ENCODE measurements at places on chromosomes 6 and 20. TPM values are rescaled to one million over a fixed set of nuclear protein-coding genes. Genes with fewer than 3 reads are reported as not detected.

The SIRPD gene
- total RNA-seq, result not detected

The PTCRA gene
- not detected for total RNA-seq

The ZNF165 gene
- 0.24 TPM for total RNA-seq

The CEP43 gene
- total RNA-seq, result 8.9 TPM

The CDH4 gene
- 0.06 TPM for total RNA-seq

- no peak for DNase-seq
These were observed 2.2 kb downstream of the TNF start for GRCh38 chr6:31577579-31577966.

- no peak for DNase-seq
These were observed 125.1 kb upstream of the QKI start for GRCh38 chr6:163289447-163289846.

DNA sequence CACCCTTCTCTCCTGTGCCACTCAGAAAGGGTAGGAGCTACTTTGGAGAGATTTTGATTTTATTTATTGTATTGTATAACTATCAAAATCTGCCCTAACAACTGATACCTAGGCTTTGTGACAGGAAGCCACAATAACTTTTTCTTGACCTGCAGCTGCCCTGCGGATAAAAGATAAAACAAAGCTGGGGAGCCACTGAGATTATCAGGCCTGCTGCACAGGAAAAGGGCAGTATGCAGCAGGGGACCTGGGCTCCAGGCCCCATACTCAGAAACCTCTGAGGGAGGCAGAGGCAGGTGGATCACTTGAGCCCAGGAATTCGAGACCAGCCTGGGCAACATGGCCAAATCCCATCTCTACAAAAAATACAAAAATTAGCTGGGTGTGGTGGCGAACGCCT is 980 bp upstream of the SNX21 start:
- no peak for DNase-seq

DNA sequence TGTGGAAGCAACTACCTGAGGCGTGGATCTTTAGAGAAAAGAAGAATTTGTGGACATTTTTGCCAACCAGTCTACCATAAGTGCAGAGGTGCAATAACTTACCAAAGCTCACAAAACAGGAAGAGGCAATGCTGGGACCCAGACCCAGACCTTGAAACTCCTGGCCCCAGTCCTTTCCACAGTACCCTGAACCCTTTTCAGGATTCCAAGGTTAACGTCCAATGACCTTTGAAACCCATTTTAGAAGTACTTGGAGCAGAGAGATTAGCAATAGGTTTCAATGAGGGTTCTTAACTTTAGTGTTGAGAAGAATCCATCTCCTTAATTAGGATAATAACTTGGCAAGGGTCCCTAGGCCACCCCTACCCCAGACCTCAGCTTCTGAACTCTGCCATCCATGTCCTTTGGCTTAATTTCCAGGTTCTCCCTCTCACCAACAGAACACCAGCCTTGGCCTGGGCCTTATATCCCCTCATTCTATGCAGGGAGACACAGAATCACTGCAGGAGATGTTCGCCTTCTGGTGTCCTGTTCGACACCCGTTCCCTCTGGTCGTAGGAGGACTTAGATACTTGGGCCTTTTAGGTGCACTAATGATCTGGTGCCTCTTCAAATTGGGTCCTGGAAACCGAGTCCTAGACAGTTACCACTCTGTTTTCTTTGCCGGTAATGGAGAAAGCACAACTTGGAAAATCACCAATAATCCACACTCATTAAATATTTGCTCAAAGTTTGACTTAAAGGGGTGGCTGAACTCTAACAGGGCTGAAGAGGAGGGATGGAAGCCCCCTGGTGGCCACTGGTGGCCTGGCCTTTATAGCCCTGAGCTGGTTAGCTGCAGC is 40.6 kb downstream of the ISM1 start:
- DNase-seq, result peak; percentile 61

- DNase-seq, result no peak
These were observed 29.7 kb downstream of the ZNF831 start for GRCh38 chr20:59193325-59193724.

DNA sequence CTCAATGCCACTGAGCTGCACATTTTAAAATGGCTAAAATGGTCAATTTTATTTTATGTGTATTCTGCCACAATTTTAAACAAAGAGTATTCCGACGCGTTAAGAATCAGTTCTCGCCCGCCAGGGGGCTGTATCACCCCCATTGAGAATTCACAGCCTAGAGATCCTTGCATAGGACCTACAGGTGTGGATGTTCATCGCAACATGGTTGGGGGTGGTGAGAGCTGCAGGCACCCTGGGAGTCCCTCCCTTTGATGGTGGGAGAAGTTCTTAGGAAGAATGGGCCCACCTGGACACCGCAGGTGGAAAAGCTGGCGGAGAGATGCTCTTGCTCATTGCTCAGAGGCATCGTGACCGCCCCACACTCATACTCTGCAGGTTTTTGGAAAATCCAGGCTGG is 63.5 kb downstream of the SLC2A10 start:
- DNase-seq, result no peak

DNA sequence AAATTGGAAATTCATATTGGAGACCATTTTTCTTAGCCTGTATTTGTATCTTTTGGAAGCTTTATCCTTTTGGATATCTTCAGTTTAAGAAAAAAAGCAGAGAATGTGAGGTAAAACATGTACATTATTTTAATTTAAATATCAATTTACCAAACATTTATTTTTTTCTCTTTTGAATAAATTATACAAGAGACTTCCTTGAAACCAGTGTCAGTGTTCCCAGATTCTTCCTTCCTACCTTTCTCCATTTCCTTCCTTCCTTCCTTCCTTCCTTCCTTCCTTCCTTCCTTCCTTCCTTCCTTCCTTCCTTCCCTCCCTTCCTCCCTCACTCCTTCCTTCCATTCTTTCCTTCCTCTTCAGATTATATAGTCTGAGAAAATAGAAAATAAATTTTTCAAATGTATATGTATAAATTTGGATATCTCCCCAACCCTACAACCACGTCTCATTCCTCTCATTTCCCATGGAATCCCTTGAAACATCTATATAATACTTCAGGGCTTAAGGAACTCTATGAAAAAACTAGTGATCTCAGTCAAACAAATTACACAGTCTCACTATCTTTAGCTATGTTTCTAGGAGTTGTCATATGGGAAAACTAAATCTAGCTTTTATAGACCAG is 528.4 kb downstream of the GRIK2 start:
- DNase-seq, result no peak

DNA sequence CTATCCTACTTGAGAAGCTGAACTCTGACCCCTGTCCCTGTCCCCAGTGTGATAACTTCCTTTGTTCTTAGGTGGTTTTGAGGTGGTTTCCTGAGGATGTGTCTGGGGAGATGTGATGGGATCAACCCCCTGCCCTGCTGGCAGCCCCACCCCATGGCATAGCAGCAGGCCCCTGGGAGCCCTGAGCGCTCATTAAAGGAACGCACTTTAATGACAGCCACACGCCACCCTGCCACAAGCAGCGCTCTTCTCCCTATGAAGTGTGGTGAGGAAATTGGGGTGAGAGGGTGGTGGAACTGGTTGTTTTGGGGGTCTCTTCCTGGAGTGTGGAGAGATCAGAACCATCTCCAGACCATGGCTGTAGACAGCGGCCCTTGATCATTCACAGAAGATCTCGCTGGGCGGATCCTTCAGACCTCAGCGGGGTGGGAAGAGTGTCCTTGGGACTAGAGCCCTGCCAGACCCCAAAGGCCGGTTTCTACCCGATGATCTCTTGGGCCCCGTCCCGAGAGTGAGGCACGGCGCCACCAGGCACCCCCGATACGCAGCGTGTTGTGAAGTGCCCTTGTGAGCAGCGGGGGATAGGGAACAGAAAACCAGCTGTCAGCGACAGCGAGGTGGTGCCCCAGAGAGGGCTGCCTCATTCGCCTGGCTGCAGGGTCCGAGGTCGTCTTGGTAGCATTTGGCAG is 45.4 kb downstream of the SYNJ2 start:
- DNase-seq, result peak; percentile 28

GRCh38 chr6:5619249-5619648 is 357.9 kb downstream of the FARS2 start:
- no peak for DNase-seq

DNA sequence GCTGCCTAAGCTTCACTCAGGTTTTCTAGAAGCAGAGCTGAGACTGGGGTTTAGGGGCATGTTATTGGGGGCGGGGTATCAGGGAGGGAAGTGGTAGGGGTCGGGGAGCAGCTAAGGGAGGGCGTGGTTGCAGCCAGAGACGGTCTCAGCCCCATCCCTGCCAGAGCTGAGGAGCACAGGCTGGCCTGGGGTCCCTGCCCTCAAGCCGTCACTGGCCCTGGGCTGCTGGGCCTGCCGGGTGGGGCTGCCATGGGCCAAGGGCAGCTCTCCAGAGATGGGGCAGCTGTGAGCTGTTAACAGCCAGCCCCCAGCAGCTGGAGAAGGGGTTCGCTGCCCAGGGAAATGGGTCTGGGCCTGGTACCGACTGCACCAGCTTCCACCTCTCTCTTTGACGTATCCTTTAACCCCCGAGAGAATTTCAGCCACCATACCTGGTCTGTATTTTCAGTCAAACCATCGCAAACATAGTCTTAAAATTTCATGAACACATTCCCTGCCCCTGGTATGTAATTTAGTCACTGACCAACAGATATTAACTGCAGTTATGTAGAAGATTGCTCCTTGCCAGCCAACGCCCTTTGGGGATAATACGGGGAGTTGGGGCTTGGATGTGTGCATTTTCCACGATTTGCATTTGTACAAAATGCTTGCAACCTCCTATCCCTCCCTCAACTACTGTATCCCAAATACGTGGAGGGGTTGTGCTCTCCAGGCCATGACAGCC is 253.4 kb downstream of the TAF4 start:
- no peak for DNase-seq

DNA sequence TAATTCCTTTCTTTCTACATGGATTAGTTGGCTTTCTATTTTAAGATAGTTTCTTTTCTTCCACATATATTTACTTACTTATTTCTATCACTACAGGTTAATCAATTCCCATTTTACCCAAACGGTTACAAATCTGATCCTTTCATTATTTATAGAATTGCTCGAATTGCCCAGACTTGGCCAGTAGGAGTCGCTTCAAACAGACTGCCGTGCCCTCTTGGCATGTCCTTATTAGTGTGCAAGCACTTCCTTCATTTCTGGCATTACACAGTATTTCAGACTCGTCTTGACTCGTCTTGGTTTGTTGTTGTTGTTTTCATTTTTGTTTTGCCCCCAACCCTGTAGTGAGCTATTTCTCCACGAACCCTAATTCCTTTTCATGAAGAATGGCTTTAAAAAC is 74.6 kb downstream of the SAMD3 start:
- no peak for DNase-seq

DNA sequence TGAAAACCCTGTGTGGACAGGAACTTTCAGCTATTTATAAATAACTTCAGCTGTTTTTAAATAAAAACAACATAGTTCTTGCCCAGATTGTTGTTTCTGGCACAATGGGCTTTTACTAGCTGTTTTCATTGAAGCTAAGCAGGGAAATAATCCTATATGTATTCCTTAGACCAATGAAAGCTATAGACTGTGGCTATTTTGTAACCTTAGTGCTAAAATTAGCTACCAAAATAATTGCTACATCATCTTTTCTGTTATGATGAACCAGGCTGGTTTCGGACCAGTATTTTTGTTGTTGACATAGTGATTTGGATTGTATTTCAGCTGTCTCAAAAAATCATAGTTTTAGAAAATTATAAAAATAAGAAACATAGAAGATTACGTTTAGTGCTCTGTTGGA is 13.7 kb downstream of the PHF3 start:
- DNase-seq, result no peak

DNA sequence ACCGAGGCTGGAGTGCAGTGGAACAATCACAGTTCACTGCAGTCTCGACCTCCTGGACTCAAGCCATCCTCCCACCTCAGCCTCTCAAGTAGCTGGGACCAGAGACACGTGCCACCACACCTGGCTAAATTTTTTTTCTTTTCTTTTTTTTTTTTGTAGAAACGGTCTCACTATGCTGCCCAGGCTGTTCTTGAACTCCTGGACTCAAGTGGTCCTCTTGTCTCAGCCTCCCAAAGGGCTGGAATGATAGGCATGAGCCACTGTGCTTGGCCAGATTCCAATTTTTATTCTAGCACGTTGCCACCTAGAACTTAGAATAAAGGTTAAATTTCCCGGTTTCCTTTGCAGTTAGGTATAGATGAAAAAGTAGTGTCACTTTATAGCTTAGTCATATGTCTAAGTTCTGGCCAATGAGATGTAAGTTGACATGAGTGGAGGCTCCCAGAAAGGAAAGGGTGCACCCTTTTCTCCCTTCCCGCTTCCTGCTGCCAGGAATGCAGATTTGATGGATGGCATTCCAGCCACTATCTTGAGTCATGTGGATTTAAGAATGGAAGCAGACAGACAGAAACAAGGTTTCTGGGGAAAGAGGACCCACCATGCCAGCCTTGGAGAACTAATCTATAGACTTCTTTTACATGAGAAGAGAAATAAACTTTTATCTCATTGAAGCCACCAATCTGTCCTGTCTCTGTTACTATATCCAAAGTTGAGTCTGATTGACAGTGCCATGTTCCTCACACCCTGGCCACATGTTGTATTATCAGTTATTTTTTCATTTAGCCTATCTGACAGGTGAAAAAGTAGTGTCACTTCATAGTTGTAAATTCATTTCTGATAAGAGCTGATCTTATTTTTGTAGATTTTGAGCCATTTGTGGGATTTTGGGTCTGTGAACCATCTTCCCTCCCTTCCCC is 60.6 kb upstream of the NCOA3 start:
- no peak for DNase-seq

DNA sequence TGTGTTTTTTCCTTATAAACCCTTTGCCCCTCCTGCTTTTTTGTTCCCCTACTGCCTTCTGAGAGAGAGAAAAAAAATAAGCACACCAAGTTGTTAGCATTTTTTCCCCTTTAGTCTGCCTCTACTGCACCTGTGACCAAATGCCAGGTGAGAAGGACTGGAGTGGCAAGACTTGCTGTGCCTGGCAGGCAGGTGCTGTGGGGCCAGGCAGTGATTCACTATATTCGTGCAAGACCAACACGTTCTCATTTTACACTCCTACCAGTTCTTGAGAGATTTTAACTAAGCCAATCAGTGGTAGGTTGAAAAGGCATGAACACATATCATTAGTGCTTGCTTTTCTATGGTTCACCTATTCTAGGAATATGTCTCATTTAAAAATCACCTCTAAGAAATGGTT is 109.7 kb downstream of the FIG4 start:
- DNase-seq, result no peak

- no peak for DNase-seq
These were observed 1081.7 kb downstream of the KIF16B start for GRCh38 chr20:15491575-15491974.

GRCh38 chr6:14664621-14665315 is 547.2 kb downstream of the CD83 start:
- DNase-seq, result no peak
